ENCODE measurements at places on chromosomes 16 and 17.
A peak's percentile ranks its signal among the peaks of the same experiment; 100 is the strongest.

DNA sequence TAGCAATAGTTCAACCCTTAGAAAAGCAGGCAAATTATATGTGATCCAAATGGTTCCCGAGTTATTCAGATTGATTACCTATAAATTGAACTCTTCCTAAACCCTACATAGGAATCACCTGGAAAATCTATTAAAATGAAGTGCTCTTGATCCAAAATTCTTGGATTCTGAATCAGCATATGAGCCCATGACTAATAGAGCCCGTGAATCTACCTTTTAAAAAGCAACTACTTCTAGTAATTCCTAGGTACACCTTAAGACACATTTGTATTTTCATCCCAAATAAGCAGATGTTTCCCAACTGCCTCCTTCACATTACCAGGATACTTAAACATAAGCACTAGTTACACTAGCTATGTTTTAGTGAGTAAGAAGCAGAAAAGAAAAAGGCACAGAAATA lies 1171.0 kb upstream of the GOT2 start:
- no peak for DNase-seq

GRCh38 chr17:28160610-28161009 lies 118.1 kb downstream of the NLK start:
- DNase-seq, result no peak

- no peak for DNase-seq
These were observed 118.0 kb upstream of the PLCG2 start for GRCh38 chr16:81661082-81661481.

- DNase-seq, result no peak
These were observed 219.7 kb upstream of the SDK2 start for GRCh38 chr17:73863761-73864535.

GRCh38 chr17:43974382-43975266 lies 20.9 kb upstream of the PYY start:
- DNase-seq, result no peak

DNA sequence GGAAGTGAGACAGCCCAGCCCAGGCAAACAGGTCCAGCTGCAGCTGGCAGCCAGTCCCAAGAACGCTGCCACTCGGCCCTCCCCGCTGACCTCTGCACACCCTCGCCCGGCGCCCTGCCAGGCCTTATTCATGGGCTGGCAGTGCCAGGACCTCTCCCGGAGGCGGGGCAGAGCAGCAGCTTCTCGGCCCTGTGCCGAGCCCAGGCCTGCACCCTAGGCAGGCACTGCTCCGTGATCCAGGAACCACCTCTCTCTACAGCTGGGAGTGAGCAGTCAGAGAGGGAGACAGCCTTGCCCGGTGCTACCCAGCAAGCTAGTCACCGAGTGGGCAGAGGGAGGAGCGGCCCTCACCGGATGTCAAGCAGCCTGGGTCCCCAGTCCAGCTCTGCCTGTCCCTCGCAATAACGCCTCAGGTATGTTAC lies 79.9 kb upstream of the CBX4 start:
- peak; percentile 73 for DNase-seq

GRCh38 chr17:73706858-73707257 lies 62.6 kb upstream of the SDK2 start:
- peak; percentile 55 for DNase-seq

- peak; percentile 17 for DNase-seq
These were observed 3.9 kb downstream of the ACAP1 start for GRCh38 chr17:7340179-7340578.

DNA sequence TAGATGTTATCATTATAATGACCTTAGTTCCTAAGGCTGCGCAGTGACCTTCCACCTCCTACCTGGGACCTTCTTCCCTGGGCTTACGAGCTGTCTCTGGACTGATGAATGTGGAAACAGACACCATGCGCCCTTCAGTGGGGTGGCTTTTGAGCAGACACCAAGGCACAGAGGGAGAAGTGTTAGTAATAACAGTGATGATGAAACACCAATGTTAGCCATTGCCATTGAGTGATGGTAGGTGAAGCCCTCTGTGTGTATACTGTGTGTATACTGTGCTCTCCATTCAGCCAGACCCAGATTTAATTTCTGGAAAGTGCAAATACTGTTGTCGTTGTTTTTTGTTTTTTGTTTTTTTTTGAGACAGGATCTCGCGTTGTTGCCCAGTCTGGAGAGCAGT lies 44.5 kb downstream of the CLEC16A start:
- DNase-seq, result no peak

GRCh38 chr17:72714357-72714966 lies 378.0 kb downstream of the SLC39A11 start:
- DNase-seq, result no peak

- no peak for DNase-seq
These were observed 580.2 kb downstream of the CDH11 start for GRCh38 chr16:64541621-64542020.

DNA sequence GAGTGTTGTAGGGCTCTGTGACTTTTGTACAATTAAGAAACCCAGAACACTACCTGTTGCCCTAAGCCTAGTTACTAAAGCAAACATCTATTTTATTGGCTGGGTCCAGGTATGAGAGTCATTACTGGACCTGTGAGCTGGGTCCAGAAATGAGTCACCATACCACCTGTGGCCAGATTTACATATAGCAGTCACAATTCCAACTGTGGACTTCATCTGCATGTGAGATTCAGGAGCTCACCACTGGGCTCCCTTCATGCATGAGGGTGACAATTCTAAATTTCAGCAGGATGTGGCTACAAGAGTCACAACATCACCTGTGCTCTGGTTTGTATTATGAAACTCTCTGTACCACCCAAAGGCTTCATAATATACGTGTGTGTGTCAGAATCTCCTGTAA lies 2038.0 kb downstream of the TP53TG3F start:
- DNase-seq, result no peak

GRCh38 chr17:76356803-76357456 lies 3.2 kb upstream of the PRPSAP1 start:
- no peak for DNase-seq

DNA sequence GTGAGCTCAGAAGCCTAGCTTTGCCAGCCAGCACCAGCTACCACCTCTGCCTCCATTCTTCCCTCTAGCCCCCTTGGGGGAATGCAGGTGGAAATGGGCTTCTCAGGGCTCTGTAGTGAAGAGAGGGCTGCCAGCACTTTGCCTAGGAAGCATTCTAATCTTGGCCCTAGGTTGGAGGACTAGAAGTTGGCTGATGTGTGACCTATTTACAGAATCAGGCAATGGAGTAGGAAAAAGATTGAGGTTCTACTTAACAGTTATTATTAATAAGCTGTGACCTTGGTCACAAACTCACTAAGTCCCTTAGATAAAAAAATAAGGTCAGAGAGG lies 19.9 kb downstream of the DHX38 start:
- no peak for DNase-seq

DNA sequence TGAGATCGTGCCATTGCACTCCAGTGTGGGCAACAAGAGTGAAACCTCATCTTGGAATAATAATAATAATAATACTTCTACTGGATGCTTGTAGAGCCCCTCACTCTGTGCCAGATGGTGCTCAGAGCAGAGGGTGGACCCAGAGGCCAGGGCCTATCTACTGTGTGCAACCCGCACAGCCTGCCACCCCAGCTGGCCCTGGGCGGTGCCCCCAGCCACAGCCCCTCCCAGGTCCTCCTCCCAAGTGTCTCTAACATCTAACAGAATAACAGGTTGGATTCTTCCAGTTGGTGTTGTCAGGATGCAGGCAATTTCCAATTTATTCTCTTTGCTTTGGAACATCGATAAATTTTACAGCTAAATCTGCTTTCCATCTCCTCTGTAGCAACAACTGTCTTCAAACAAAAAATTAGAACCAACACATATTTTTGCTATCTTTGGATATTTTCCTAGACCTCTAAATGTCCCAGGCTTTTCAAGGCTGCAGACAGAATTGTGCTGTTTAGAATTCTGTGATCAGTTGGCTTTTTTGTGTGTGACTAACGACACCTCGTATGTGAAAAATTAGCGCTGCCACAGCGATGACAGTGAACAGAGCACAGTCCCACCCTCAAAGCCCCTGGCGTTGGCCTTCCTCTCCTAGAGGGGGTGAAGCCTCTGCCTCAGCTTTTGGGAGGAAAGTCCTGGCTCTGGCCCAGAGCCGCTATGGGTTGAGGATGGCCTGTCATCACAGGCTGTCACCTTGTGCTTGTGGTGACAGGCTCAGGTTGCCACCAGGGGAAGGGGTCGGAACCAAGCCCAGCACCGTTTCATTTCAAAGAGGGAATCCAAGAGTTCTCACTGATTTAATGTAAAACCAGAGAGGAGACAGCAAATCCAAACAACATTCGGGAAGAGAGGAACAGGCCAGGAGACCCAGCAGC lies 7.6 kb upstream of the EVPL start:
- no peak for DNase-seq

DNA sequence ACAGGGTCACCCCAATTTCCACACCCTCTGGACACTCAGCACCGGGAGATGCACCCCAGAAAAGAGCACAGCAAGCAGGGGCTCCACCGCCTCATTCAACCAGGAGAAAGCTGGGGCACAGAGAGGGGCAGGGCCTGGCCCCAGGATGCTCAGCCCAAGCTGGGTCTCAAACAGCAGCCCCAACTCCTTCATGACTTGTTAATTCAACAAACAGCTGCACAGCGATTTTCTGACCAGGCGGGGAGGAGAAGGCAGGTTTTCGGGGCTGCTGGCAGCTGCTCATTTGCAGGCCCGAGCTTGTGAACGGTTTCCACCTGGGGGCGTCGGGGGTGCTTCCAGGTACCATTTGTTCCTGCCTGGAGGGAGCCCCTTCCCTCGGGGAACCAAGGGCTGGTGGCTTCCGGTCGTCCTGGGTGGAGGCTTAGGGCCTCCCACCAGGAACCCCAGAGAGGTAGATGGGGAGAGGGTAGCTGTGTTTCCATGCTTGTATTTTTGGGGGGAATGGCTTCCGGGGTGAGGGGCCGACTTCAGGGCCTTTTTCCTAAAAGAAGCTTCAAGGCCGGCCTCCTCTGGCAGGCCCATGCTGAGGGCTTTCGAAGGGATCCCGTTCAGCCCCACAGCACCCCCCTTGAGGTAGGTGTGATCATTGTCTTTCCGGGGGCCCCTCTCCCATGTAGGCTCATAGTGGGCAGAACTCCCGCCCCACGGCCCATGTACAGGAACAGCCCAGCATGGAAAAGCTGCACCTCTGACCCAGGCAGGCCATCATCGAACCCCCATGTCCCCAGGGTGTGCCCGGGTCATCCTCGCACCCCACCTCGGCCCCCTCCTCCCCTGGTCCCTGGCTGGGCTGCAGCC lies 191.6 kb upstream of the GSE1 start:
- no peak for DNase-seq

- no peak for DNase-seq
These were observed 47.6 kb downstream of the NLRC5 start for GRCh38 chr16:57036945-57037344.

DNA sequence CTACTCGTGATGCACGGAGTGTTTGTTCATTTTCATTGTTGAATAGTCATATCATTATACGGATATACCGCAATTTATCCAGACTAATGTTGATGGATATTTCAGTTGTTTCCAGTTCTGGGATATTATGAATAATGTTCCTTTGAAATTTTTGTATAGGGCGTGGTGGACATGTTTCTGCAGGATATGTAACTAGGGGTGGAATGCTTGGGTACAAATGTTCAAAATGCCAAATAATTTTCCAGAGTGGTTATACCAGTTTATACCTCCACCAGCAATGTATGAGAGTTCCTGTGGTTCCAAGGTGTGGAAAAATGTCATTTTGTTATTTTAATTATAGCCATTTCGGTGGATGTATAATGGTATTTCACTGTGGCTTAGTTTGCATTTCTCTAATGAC lies 53.6 kb downstream of the NUP88 start:
- no peak for DNase-seq

DNA sequence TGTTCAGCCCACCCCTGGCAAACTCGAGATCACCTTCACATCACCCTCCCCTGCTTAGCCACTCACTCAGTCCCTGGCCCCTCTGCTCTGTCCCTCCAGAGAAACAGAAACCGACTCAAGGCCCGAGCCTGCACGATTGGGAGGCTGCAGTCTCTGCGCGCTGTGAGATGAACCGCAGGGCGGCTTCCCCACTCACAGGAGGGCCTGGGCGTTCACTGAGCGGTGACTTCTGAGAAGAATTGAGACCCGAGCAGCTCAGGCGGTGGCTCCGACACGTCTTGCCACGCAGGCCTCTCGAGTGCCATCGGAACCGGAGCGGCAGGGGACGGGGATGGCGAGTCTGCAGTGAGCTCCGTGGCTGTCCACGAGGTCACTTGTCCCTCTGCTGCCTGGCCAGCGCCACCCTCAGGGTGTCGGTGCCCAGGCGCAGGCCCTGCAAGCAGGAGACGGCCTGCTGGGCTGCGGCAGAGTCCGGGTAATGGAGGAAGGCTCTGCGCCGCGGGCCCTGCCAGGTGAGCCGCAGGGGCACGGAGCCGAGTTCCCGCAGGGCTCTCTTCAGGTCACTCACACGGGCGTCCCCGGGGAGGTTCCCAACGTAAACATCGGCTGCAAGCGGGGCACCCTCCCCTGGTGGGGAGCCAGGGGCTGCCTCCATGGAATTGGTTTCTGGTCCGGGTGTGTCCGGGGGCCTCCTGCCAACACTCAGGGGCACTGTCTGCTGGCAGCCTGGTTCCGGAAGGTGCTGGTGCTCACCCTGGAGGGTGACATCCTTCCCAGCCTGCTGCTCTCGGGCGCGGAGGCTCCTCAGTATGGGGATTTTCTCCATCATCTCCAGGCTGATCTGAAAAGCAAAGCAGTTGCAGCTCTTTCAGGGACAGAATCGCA lies 21.6 kb downstream of the FOXF1 start:
- DNase-seq, result no peak

GRCh38 chr17:82978765-82979349 lies 100.6 kb upstream of the METRNL start:
- no peak for DNase-seq

GRCh38 chr17:76953946-76954345 lies 85.7 kb downstream of the MGAT5B start:
- DNase-seq, result peak; percentile 85

All from RPMI7951 (cell line).